ENCODE measurements at places on chromosomes 13 and 19.

DNA sequence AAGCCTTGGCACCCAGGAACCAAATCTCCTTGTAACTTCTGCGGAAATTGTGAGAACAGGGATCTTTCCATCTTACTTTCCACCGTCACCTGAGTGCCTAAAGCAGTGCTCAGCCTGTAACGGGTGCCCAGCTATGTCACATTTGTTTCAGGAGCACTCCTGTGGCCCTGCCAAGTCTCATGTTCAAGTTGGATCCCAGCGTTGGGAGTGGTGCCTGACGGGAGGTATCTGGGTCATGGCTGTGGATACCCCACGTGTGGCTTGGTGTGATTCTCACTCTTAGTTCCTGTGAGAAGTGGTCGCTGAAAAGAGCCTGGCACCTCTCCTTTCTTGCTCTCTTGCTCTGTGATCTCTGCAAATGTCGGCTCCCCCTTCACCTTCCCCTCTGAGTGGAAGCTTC is 114.9 kb downstream of the UQCRFS1 start:
- no peak for DNase-seq

GRCh38 chr19:518598-519231 is 11.4 kb downstream of the TPGS1 start:
- peak; percentile 67 for DNase-seq

DNA sequence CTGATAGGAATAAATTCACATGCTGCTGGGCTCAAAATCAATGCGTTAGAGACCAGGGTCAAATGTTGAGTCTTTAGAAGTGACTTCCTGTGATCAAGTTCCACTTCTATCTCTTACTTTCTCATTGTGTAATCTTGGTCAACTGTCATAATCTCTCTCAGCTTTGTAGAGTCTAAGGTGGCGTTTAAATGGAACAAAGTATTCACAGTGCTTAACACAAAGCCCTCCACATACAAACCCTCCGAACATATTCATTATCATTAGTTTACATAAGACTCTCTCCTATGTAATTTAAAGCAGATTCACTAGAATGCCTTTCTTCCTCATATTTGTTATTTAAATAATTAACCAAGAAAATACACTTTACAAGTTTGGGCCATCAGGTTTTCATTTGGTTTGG is 1044.1 kb downstream of the EFNB2 start:
- no peak for DNase-seq

DNA sequence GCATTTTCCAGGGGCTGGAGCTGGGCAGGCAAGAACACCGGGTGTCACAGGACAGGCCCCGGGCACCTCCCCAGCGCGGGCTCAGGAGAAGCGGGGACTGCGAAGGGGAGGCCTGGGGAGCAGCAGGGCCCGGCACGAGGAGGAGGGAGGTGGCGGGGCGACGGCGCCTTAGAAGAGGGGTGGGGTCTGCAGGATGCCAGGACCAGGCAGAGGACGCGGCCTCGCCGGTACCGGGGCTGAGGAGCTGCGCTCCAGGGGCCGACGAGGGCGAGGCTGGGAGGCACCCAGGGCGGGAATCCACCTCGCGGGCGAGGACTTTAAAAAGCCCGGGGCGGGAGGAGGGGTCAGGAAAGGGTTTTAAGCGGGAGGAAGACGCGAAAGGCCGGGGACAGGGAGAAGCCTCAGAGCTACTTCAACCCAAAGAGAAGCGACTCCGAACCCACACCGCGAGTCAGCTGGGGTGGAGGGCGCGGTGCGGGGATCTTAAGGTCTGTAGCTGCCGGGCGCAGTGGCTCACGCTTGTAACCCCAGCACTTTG is 665 bp downstream of the ZNF347 start:
- peak; percentile 32 for DNase-seq

- no peak for DNase-seq
Measured at GRCh38 chr13:51912511-51913225, 50.9 kb downstream of the CCDC70 start.

- DNase-seq = no peak
Measured at GRCh38 chr13:97432232-97432916, 1.6 kb upstream of the RAP2A start.

- DNase-seq = no peak
Measured at GRCh38 chr13:78787190-78787589, 128.2 kb upstream of the OBI1 start.

DNA sequence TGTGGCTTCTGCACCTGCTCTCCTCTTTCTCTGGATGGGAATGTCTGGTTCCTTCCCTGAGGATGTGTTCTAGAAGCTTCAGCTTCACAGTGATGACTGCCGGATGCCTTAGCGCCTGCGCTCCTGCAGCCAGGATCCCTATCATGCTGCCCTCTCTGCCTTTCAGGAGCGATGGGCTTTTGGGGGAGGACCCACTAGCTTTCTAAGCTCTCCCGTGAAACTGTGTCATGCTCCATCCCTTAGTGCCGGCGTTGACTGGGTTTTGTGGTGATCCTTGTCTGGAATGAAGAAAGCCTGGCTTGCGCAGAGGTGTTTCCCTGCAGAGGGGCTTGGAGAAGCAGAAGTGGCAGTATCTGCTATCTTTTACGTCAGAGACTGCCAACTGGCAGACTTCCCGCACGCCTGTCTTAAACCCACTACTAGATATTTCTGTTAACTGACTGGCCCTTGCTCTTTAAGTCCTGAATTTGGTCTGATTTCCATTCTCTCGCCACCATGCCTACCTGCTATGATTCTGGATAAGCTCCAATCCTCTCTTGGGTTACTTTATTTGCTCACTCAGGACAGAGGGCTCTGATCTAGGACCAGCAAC is 3.8 kb upstream of the KMT2B start:
- peak; percentile 19 for DNase-seq
